Neural progenitor cell (in vitro differentiated cells): ENCODE measurements at places on chromosomes 11 and 22. TPM values are rescaled to one million over a fixed set of nuclear protein-coding genes. Genes with fewer than 3 reads are reported as not detected.

- DNase-seq: no peak
Observed at GRCh38 chr11:14119357-14119756, 156.8 kb downstream of the SPON1 start.

- no peak for DNase-seq
Observed at GRCh38 chr22:19620742-19621371, 93.4 kb upstream of the SEPTIN5 start.

- DNase-seq: no peak
Observed at GRCh38 chr22:34881453-34881852, 184.5 kb upstream of the ISX start.

- no peak for DNase-seq
Observed at GRCh38 chr11:58498464-58498863, 9.4 kb downstream of the OR5B21 start.

DNA sequence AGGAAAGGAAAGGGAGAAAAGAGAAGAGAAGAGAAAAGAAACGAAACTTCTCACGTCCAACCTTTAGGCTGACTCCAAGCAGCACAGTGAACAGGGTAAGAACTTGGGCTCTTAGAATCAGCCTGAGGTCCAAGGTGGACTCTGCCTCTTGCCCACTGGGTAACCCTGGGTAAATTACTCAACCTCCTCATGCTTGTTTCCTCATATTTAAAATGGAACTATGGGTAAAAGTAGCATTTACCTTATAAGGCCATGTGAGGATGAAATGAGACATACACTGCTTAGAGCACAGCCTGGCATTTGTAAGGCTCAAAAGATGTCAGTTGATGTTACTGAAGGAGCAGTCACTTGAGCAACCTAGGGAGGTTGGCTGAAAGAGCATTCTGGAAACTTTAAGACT is 107.9 kb downstream of the C11orf58 start:
- no peak for DNase-seq

GRCh38 chr11:6362185-6362872 is 27.9 kb upstream of the SMPD1 start:
- no peak for DNase-seq

GRCh38 chr11:45756384-45757010 is 48.5 kb upstream of the SLC35C1 start:
- no peak for DNase-seq

DNA sequence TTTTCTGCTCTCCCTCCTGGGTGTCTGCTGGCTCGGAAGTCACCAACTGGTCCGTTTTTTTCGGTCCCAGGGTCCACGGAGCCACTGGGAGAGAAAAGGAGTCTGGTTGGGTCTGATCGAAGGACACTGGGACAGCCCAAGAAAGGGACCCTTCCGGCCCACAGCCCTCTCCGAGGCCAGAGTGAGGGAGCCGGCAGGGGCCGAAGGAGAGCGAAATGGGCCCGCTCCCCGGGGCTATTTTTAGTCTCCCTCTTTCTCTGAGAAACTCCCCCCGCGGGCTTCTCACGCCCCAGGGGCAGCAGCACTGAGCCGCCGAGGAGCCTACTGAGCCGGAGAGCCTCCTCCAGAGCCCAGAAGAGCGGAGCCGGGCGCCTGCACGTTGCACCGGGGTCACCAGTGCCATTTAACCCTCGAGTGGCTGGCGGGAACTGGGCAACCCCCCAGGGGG is 1.9 kb downstream of the ESAM start:
- DNase-seq: peak; percentile 28

DNA sequence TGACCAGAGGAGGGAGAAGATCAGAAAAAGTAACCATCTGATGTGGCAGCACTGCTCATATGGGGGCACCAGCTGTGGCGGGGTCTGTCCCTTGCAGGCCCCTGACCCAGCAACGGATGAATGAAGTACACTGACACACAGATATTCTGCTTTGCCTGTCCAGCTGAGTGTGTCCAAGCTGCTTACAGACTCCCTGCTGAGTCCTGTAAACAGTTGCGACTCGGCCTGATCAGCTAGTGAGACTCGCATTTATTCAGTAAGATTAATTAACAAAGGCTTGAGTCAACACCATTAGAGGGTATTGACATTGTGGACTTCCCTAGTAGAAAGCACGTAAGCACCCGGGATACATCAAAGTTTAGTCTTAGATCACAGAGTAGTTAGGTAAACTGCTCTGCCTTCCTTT is 15.3 kb upstream of the OR10D3 start:
- peak; percentile 76 for DNase-seq

Gene TRIM48
- total RNA-seq: not detected in 2 replicates

Gene TSSK2
- total RNA-seq: not detected in 2 replicates

Gene BTBD18
- total RNA-seq: not detected in 2 replicates

Gene OR10A2
- total RNA-seq: not detected in 2 replicates
